CD4-positive, alpha-beta T cell treated with Interleukin-1 beta for 1 hour (primary cell): ENCODE measurements at places on chromosomes 16 and 17.

- DNase-seq = peak; percentile 74
Observed at GRCh38 chr17:44197980-44198720, 1.5 kb downstream of the ATXN7L3 start.

GRCh38 chr16:78620291-78620690, 520.8 kb downstream of the WWOX start:
- DNase-seq = no peak

DNA sequence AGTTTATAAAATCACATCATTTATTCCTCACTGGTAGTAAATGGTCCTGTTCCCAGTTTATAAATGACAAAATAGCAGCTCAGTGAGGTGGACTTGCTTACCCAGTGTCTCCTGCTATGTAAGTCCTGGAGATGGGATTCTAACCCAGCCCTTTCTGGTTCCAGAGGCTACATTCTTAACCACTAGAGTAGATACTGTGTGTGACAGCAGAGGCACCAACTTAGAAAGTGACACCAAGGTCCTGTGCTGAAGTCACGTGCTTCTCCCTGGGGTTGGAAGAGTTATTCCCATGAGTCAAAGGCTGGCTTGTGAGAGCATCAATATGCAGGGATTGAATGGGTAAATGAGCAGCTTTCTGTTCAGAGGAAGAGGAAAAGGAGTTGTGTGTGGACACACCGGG, 167.3 kb upstream of the IRX3 start:
- no peak for DNase-seq

DNA sequence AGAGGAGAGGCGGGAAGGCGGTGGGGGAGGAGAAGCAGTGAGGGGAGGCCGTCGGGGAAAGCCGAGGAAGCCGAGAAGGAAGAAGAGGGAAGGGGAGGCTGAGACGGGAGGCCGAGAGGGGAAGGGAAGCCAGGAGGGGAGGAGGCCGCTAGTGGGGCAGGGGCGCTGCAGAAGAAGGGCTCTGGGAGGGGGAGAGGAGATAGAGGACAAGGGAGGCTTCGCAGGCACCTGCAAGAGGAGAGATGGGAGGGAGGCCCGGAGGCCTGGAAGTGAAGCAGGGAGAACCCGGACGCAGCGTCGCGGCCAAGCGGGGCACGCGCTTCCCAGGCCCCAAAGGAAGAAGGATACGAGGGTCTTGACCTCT, 2.3 kb downstream of the C17orf58 start:
- DNase-seq = no peak

GRCh38 chr16:87345726-87346424, 28.7 kb upstream of the C16orf95 start:
- no peak for DNase-seq

DNA sequence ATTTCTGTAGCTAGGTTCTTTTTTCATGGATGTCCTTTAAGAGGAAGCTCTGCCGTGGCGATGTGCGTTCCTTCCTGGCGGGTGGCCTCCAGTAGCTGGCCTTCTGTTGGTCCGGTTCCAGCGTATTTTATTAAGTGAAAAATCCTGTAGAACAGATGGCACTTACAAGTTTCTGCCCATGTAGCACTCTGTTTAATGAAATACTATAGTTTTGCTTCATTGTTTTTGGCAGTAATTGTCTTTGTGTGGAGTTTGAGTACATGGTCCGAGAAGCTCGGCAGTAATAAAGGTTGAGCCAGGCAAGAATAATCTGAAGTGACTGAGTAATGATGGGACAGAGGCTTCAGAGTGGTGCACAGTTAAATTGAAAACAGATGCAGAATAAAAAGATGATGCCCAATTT, 20.4 kb downstream of the USP10 start:
- no peak for DNase-seq

DNA sequence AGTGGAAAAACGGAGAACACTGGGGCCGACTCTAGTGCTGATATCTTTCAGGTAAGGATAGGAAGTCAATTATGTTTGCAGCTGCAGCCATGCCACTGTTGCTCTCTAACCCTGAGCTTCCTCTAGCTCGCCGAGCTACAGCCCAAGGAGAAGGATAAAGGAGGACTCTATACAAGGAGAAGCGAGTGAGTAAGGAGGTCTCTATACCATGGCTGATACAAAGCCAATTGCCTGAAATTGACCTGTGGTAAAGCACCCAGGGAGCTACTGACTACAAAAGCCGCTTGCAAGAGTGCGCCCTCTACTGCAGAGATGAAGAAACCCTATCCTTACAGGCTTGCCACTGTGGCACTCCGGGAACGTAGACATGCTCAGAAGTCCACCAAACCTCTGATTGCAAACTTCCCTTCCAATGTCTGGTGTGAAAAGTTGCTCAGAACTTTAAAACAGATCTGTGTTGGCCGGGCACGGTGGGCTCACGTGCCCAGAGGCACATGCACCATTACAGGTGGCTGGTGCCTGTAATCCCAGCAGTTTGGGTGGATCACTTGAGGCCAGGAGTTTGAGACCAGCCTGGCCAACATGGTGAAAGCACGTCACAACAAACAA, 10.8 kb upstream of the SLC46A1 start:
- DNase-seq = peak; percentile 62

DNA sequence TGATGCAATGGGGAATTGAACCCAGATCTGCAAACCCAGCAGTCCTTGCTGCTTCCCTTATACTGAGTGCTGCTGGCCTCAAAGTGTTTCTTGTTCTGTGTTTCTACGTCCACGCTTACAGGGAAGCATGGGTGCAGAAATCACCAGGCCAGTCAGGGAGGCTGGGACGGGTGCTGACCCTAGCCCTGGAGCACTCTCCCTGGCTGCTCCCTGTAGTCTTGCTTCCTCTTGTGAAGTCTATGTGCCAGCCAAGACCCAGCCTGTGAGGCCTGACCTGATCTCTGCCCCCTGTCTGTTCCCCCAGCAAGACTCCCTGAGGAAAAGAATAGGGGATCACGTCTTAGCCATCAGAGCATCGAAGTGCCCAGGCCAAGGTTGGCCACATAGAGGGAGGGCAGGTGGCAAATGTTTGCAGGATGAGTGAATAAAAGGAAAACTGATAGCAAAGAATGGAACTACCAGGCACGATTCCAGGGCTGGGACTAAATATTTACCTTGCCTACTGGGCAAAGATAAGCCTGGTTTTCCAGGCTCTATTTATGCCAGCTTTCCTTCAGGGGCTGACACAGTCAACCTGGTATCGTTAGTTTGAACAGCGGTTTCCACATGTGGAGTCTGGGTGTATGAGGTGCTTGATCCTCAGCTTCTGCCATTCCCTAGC, 41.2 kb upstream of the RHOT1 start:
- no peak for DNase-seq

GRCh38 chr17:79035686-79036085, 11.7 kb downstream of the C1QTNF1 start:
- DNase-seq = no peak
